RPMI8226 (cell line): ENCODE measurements at places on chromosomes 1 and 21.

- DNase-seq, result no peak
Observed at GRCh38 chr1:78624035-78624434, 3.8 kb downstream of the IFI44L start.

DNA sequence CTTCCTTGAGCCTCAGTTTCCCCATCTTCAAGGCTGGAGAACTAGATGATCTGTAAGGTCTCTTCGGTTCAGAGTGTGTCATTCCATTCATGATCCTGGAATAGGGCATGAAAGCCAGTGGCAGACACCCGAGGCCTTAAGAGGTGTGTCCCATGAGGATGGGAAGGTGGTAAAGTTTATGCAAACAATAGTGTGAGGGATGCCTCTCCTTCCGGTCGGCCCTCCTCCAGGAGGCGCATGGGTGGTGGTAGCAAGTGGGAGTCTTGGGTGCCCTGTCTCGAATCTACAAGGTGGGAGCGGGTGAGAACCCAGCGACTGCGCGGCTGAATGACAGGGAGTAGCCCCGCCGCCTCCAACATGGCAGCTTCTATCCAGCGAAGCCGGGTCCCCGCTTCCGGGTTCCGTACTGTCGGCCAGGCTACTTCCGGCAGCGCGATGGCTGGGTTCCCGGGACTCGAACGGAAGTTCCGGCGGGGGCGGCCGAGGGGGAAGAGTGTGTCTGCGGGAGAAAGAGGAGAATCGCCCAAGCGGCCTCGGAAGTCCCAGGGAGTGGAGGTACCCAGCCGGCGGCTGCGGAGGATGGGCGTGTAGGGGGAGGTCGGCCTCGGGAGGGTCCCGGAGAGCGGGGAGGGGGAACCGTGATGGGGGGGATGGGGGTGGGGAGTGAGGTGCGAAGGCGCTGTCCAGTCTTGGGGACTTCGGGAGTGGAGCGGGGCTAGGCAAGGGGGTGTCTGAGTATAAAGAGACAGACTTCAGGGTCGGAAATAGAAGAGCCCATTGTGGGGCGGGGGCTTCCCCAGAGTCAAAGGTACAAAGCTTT, at the start of gene LYPLA2:
Gene LYPLA2 (plus strand): TSS at position 450 of the 820 bp plus-strand sequence. CDS start 1,538 bp downstream, outside the sequence.
- peak; percentile 96 for DNase-seq

- peak; percentile 67 for DNase-seq
Observed at GRCh38 chr1:182143825-182144645, 82.5 kb upstream of the ZNF648 start.

- DNase-seq, result no peak
Observed at GRCh38 chr1:67551375-67551774, 121.2 kb upstream of the SERBP1 start.

- no peak for DNase-seq
Observed at GRCh38 chr1:48853006-48853405, 76.3 kb upstream of the BEND5 start.

GRCh38 chr1:225888898-225889601, at the start of gene LEFTY1:
Gene LEFTY1 (minus strand): TSS chr1:225889146. CDS start chr1:225889066, 80 bp downstream.
- no peak for DNase-seq
